Inflammatory macrophage treated with lipopolysaccharide for 4 hours (primary cell): ENCODE measurements at places on chromosomes 6 and 20.

- no peak for DNase-seq
These were observed 144.7 kb upstream of the ZNF217 start for GRCh38 chr20:53738039-53738944.

DNA sequence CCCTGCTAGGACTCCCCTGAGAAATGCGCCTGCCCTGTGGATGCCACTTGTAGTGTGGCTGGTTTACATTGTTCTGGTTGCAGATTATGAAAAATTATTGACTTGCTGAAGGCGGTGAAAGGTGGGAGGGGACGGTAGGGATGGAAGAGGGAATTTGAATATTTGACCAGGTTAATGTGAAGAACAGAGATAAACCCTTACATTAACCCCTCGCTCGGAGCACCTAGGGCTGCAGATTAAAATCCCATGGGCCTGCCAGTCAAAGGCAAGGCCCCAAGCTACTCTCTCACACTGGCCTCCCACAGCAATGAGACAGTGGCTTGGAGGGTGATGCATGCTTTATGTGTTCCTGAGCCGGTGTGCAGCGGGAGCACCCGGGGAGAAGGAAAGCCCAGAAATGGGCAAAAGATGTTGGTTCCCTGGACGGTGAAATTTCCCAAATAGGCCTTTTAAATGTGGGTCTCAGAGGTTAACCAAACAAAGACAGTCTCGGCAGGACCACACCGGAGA lies 2.5 kb downstream of the FOXF2 start:
- DNase-seq = no peak

- DNase-seq = no peak
These were observed 56.5 kb downstream of the ERMARD start for GRCh38 chr6:169807699-169808607.

- DNase-seq = peak; percentile 46
These were observed 46.9 kb downstream of the CDS2 start for GRCh38 chr20:5173751-5174150.

DNA sequence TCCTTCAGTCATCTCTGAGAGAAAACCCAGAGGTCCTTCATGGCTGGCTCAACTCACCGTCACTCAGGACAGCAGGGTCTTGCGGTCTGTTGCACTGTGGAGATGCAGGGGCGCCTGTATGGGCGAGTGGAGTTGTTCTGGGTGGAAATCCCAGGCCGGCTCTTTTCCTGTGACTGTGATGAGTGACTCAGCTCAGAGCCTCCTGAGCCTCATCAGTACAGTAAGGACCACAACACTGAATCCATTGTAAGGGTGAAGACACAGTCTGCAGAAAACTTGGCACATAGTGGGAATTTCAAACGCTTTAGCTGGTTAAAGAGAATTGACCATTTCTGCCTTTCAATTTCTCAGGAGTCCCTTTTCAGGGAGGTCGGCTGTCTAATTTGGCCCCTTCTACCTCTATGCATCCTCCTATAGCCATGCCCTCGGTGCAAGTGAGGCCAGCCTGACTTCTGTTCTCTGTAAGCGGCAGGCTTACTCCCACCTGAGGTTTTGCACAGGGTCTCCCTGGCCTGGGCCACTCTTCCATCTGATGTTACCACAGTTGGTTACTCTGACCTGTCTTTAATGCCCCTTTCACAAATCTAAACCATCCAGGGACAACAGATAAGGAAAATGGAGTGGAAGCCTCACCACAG lies 35.5 kb upstream of the TBXT start:
- no peak for DNase-seq

- DNase-seq = no peak
These were observed 25.6 kb downstream of the ARHGAP18 start for GRCh38 chr6:129684323-129684884.

- no peak for DNase-seq
These were observed 175.5 kb downstream of the MYLK4 start for GRCh38 chr6:2575236-2575635.

- DNase-seq = peak; percentile 35
These were observed 3.7 kb downstream of the MRPS18A start for GRCh38 chr6:43683708-43684455.

DNA sequence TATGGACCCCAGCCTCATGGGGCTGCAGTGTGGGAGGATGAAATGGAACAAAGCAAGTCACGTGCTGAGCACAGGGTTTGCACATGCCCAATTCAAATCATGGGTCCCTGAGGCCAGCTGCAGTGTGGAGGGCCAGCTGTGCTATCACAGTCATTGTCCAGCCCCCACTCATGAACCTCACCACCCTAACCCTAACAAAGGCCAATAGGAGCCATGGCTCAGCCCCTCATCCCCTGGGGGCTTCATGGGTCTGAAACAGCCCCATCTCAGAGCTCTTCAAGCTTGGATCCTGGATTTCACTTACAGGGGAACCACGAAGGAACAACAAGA lies 125.6 kb upstream of the MAFB start:
- no peak for DNase-seq

DNA sequence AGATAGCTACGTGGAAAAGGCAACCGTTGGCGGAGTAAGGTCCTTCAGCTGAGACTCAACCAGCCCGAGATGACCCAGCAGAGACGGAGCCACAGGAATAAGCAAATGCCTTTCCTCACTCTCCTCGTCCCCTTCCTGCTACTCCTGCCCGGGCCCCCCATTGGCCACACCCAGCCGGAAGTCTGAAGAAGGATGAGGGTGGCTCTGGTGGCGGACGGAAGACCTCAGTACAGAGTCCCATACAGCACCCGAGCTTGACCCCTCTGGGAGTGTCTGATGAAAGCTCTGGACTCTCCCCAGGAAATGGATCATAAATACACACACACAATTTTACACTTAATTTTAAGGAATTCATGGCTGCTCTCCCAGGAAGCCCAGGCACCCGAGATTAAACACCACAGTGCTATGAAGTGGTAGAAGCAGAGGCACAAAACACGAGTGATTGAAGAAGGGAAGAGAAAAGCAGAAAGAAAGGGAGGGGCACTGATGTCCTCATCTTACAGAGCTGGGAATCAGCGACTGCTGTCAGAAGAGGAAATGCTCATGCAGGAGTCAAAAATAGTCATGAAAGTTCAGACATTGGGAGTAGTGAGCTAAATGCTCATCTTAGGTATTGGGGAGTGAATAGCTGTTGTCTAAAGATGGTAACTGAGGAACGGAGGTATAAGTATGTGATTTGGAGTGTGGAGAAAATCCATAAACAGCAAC lies 125.6 kb downstream of the BANF2 start:
- DNase-seq = no peak

GRCh38 chr6:168238159-168238909 lies 81.2 kb downstream of the DACT2 start:
- no peak for DNase-seq

GRCh38 chr20:41425180-41425884 lies 58.7 kb upstream of the EMILIN3 start:
- no peak for DNase-seq

DNA sequence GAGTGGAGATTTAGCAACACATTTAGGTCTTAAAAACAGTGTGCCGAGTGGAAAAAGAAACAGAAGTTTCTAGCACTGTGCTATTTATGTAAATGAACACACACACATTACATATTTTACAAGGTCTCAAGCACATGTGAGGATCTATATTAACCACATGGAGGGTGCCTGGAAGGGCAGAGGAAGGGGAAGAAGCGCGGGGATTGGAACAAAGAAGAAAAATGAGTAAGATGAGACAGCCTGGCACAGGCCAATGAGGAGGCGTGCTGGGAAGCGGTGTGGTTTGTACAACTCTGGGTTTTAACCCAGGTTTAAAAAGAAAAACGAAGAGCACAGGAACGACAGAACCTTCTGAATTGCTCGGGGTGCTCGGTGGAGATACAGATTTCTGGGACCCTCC lies 5.7 kb downstream of the KCNG1 start:
- no peak for DNase-seq

GRCh38 chr6:33018904-33019303 lies 9.5 kb upstream of the HLA-DOA start:
- peak; percentile 99 for DNase-seq

GRCh38 chr6:21823371-21823770 lies 229.8 kb downstream of the SOX4 start:
- DNase-seq = no peak

- no peak for DNase-seq
These were observed at the start of gene SLC26A8 for GRCh38 chr6:36023996-36024795. SLC26A8 (minus strand) TSS chr6:36024641; CDS start chr6:36019707, 4,934 bp downstream.
